Fibroblast of the aortic adventitia (primary cell): ENCODE measurements at places on chromosomes 7 and 10.

- DNase-seq: peak; percentile 69
Observed at GRCh38 chr10:131997366-131998049, 15.8 kb upstream of the BNIP3 start.

DNA sequence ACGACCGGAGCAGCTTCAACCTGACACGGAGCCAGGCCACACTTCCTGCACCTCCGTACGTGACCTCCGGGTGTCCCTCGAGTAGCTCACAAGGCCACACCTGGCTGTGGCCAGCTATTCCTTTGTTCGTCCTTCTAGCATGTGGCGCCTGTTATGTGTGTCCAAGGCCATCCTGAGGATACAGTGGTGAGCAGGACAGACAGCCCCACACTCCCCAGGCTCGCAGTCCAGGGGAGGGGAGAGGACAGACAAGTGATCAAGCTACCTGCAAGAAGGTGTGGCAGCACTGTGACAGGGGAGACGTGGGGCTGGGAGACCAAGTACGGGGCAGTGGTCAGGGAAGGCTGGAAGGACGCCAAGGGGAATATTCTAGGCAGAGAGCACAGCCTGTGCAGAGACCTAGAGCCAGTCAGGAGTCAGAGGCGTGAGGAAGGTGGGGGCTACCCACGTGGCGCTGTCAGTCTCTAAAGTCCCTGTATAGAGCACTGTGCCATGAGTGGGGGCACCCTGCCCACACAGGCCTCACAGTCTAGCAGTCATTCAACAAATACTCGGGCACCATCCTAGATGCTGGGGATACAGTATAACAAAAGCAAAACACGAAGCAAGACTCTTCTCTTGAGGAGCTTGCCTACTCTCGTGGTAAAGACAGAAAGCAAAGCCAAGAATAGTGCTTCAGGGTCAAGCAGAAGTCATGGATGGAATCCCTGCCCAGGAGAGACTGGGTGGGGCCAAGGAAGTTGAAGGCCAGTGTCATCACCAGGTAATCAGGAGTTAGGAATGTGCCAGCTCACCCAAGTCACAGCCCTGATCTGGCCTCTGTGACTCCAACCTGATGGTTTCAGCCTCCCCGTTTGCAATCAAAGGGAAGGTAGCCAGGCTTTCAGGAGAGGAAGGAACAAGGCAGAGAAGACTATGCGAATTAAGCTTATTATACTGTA is 58.6 kb downstream of the PROSER2 start:
- peak; percentile 25 for DNase-seq

- DNase-seq: no peak
Observed at GRCh38 chr10:31557854-31558253, 238.8 kb downstream of the ZEB1 start.

DNA sequence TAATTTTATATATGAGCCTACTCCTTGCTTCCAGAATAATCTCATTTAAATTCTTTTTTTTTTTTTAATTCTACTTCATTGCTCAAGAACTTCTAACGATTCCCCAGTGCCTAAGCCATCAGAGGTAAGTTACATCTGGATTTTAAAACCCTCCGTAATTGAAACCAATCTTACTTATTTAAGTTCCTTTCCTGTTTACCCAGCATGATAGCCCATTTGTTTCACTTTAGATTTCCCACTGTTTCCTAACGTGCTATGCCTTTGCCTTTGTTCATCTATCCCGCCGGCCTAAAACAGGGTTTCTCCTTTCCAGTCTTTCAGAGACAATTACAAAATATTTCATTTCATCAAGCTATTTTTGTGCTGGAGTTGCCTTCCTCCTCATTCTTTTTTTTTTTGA is 75.8 kb upstream of the ETV1 start:
- DNase-seq: no peak

DNA sequence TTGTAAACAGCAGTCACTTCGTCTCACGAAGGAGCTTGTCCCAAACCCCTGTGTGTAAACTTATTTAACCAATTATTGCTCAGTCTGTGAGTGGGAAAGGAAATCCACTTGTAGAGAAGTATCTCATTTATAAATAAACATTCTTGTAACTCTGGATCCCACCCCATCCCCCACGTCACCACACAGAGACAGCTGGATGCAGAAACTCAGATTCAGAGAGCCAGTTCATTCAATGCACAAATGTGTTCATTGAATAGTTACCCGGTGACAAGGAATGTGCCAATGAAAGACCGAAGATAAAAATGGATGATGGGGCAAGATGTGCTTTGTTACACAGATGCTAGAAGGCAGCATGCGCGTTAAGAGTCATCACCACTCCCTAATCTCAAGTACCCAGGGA is 8.3 kb upstream of the OCM start:
- no peak for DNase-seq

DNA sequence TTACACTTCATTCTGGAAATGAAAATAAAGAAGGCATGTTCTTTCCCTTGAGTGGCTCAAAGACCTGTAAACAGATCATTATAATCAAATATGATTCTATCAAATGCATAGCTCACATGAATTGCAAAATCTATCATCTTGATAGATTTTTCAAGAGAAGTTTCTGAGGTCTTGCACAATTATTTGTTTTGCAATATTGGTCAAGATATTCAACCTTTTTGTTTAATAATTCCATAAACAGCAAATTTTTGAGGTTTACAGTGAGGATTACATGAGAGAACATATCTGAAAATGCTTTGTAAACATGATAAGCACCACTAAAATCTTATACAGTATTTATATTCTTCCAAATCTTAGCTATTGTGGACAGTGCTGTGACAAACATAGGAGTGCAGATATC is 160.8 kb downstream of the HDAC9 start:
- no peak for DNase-seq

GRCh38 chr10:46229144-46229563 is 57.6 kb upstream of the ANTXRL start:
- peak; percentile 4 for DNase-seq

- DNase-seq: peak; percentile 62
Observed at GRCh38 chr7:101124376-101125056, 2.4 kb upstream of the SERPINE1 start.

DNA sequence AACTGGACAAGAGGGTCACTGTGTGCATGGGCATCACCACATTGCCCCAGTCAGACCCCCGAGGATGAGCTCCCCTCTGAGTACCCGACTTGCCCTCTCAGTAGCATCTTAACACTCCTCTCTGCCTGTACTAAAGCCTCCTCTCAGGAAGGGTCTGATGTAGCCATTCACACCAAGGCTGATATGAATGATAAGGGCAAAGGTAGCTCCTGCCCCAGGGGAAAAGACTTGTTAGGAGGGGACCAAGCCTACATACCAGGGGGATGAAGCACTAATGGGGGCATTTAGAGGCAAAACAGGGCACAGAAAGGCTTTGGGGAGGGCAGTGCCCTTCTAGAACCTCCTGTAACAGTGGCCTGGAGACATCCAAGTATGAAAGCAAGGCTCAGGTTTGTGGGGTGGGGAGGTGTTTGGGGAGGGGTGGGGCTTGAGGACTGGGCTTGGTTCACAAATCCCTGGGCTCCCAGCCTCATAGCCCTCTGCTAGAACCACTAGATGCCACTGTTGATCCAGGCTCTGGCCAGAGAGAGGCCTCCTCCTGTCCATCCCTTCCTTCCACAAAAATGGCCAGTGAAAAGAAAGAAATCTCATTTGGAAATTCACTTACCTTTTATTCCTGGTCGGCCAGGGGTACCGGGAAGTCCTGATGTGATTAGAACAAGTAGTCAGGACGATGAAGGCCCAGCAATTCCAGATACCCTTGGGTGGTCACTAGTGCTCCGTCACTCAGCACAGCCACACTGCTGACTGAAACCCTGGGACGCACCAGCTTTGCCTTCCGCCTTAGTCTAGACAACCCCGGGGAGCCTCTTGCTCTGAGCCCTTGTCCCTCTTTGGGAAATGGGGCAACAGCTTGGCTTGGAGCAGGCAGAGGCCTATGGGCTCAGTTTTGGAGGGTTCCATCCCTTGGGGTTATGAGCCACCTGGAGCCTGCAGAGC is 40.3 kb downstream of the COL17A1 start:
- peak; percentile 88 for DNase-seq

- DNase-seq: no peak
Observed at GRCh38 chr10:132359305-132360040, 27.5 kb downstream of the LRRC27 start.
